ENCODE measurements at places on chromosomes 3 and 15.

GRCh38 chr3:187209491-187209890 is 12.2 kb downstream of the RTP1 start:
- DNase-seq, result no peak

DNA sequence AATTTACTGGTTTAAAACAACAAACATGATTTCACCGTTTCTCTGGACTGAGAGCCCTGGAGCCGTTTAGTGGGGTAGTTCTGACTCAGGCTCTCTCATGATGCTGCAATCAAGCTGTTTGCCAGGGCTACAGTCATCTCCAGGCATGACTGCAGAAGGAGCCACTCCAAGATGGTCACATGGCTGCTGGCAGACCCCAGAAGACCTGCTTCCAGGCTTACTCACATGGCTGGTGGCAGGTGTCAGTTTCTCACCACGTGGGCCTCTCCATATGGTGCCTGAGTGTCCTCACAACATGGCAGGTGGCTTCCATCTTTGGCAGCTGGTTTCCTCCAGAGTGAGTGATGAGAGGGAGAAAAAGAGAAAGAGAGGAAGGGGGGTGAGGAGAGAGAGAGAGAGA is 378.3 kb upstream of the RGMA start:
- no peak for DNase-seq

DNA sequence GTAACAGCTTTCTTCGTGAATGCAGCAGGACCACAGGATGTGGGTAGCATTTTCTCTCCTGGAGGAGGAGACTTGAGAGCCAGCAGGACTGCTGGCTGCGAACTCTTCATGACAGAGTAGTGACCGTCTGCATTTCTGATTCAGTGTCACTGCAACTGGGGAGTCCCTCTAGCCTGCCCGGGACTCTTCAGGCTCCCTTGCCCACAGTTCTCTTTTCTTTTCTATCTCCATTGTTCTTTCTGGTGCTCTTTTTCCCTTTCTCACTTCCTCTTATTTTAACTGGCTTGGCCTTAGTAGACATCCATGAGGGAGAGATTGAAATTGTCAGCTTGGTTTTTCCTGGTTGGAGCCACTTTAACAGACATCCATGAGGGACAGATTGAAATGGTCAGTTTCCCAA is 49.9 kb upstream of the P2RY1 start:
- no peak for DNase-seq

DNA sequence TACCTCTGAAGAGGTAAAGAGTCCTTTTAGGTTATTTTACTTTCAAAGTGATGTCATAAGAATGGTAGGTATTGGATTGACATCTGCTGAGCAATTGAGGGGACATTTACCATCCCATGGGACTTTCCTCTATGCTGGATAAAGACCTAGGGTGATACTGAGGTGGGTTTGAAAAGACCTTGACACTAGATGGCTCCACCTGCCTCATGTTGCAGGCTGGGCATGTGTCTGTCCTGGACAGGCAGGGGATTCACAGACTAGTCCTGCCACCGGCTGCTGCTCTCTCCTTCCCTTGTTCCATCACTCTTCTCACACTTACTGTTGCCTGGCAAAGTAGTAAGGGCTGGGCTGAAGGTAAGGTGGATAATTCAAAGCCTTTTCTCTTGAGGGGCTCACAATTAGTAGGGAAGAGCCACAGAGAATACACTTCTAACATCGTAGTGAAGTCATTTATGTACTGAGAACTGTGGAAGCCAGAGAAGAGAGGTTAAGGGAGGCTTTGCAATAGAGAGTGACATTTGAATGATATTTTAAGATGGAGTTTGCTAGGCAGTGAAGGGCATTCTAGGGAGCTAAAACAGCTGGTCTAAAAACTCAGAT is 27.7 kb downstream of the TRAK1 start:
- DNase-seq, result peak; percentile 52

DNA sequence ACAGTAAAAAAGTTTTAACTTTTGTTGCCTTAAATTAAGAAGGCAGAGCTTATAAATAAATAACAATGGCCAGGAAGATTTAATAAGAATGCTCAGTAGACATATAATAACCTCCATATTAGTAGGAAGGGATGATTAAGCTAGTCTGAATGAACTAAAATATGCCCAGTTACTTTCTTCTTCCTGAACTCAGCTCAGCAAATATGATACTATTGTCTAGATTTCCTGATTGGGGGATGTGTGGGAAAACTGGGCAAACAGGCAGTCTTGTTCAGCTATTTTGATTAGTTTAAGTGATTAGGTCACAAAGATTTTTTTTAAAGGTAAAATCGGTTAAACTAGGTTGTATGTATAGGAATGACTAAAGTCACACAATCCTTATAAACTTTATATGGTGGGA is 167.2 kb upstream of the SLC2A2 start:
- DNase-seq, result no peak

DNA sequence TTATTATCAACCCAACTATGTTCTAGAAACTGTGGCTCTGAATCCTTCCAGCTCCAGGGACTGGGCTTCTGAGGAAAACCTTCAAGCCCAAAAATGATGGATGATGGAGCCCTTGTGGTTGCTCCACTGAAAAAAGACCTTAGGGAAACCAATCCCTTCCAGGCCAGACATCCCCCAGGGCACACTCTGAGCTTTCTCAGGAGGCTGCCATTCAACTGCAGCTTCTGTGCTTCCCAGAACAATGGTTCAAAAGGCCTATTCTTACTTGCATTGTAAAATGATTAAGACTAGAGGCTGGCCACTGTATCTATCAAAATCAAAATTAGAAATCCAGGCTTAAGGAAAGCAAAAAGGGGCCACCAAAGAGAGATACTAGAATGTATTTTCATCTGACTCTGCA is 27.3 kb downstream of the EID1 start:
- no peak for DNase-seq

DNA sequence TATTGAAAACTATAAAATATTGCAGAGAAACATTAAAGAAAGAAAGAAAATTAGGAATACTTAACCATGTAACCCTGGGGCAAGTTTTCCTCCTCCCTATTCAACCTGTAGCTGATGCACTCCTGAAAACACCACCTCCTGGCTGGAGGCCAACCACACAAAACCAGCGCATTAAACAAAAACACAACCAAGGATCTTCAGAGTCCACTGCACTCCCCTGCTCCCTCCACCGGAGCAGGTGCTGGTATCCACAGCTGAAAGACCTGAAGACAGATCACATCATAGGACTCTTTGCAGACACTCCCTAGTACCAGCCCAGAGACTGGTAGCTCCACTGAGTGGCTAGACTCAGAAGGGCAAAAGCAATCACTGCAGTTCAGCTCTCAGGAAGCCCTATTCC is 13.6 kb upstream of the ADAMTS17 start:
- no peak for DNase-seq

GRCh38 chr3:32282578-32283154 is 44.2 kb downstream of the CMTM8 start:
- no peak for DNase-seq

DNA sequence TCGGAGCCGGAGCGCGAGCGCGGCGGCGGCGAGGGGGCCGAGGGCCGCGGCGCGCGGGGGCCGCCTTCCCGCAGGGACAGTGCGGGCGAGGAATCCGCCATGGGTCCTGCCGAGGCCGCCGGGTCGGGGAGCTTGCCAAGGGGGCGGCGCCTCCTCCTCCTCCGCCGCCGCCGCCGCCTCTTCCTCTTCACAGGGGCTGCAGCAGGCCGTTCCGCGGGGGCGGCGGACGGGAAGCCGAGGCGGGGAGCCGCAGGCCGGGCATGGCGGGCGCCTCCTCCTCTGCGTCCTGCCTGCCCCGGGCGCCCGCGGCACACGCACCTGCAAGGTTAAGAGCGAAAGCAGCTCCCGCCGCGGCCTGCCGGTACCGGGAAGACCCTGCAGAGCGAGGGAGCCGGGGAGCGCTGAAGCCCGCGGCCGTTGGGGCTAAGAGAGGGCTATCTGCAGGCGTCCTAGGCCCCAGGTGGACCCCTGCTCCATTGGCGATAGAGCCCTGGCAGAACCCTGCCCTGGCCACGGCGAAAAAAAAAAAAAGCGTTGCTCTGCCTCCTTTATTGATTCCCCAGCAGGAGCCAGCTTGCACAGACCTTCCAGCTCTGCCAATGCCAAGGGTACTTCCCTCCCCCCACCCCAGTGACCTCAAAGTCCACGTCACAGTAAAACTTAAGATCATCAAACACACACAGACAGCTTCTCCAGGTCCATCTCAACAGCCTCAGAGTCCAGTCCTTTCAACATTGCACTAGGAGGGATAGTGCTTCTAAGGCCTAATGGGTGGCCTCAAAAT is at the start of gene LYSMD2:
LYSMD2 (minus strand) TSS at position 134 of the 784 bp plus-strand sequence; CDS start at position 101, 33 bp downstream.
- peak; percentile 65 for DNase-seq

DNA sequence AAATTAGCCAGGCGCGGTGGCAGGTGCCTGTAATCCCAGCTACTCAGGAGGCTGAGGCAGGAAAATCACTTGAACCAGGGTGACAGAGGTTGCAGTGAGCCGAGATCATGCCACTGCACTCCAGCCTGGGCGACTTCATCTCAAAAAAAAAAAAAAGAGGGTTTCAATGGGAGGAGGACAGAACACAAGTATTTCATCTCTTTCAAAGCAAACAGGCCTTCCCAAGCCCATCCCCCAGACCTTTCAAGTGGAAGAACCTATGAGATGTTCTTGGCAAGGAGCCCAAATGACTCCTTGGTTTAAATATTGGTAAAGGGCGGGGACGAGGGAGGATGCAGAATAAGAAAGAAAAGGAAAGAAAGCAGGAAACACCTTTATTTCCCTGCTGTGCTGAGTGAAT is 62.2 kb upstream of the MCF2L2 start:
- no peak for DNase-seq

DNA sequence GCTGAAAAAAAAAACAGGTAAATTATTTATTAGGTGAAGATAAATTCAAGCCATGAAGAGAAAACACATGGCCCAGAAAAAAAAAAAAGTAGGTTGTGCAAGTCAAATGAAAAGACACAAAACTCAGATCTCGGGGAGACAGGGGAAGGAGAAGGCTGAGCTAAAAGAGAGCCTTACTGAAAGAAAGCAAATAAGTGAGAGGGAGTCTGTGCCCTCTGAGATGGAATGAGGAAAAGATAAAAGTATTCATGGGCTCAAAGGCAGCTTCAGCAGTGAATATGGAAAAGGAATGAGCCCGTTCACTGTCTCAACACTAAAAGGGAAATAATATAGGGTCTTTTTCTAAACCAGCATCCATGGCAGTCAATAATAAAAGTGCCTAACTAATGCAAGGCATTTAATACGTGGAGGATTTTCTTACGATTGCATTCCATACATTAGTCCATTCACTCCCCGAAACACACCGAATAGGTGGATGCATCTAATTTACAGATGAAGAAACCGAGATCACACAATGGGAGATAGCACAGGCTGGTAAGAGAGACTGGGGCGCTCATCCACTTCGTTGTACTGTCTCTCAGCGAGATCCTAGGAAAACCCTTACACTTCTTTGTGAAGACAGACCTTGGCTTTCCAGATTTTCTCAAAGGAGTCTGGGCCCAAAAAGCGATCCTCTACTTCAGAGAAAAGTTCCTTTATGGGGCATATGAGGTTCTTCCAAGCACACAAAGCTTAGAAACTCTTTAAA is 1.1 kb downstream of the TFDP2 start:
- peak; percentile 61 for DNase-seq

GRCh38 chr3:152754303-152754702 is 80.6 kb upstream of the P2RY1 start:
- DNase-seq, result no peak

- DNase-seq, result no peak
These were observed 107.2 kb downstream of the ARPP21 start for GRCh38 chr3:35746492-35746891.

DNA sequence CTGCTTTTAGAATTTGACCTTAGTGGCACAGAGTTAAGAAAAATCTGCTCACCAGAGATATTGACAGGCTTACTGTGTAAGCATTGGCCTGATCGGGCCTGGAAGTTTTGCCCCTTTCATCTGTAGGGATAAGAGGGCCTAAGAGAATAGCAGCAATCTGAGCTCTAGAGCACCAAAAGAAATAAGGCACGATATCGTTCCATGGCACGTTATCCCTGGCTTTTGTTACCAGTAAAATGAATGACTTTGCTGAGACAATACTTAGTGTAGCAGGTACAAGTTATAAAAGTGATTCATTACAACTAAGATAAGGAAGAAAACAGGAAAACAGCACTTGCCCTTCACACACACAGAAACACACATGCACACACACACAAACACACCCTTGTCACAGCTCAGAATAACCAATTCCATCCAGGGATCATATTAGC is 5.0 kb downstream of the THBS1 start:
- no peak for DNase-seq

- no peak for DNase-seq
These were observed 37.2 kb downstream of the B3GNT5 start for GRCh38 chr3:183290216-183290615.

DNA sequence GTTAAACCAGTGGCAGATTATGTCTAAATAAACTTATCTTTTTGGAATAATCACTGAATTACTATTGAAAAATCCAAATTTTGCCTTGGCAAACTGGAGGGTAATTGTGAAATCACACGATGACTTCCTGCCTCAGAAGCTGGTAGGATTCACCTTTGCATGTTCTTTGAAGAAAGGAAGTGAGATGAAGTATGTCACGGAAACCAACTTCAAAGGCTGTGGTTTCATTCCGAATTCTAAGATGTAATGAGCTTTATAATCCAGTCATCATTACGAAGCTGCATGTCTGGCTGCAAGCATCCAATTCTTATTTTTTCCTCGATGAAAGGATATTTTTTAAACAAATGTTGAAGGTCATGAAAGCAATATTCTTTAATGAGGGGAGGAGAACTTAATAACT is 15.0 kb upstream of the ZBED2 start:
- DNase-seq, result no peak

DNA sequence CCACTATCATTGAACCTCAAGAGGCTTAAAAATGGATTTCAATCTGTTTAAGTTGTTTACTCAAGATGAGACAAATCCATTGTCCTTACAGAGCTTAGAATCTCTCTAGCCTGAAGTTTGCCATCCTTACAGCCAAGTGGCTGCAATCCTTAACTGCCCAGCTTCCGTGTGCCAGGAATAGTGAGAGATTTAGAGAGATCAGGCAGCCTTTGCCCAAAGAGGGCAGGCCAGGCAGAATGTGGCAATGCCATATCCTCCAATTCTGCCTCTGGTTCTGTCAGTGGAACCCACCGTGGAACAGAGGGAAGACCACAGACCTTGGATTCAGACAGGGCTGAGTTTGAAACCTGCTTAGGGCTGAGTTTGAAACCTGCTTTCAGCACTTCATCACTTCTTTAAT is 374.3 kb downstream of the VPS13C start:
- no peak for DNase-seq

- DNase-seq, result no peak
These were observed 2.6 kb downstream of the SPATA12 start for GRCh38 chr3:57063032-57063431.
